ENCODE measurements at places on chromosomes 3 and 15.

DNA sequence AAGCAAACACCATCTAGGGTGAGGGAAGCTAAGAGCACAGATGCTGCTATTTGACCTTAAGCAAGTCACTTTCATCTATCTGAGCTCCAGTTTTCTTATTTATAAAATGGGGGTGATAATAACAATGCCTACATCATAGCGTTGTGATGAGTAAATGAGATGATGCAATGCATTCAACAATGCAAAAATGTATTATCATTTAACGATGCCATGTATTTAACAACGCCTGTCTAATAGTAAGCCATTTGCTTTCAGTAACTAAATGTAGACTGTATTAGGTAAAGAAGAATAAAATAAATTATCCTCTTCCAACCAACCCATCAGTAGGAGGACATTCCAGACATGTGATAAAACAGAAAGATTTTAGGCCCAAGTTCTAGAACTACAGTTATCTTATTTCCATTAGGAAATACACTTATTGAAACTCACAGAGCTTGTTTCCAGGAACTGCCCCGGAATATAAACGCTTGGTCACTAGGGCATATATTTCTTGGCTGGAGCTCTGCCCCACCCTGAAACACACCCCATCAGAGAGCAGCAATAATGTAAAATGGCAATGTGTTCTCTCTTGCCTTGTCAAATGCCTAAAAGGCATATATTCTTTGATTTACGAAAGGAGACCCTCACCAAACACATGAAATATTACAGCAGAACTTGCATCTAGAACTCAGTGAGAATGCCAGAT, 128.3 kb downstream of the LIPC start:
- DNase-seq = no peak

DNA sequence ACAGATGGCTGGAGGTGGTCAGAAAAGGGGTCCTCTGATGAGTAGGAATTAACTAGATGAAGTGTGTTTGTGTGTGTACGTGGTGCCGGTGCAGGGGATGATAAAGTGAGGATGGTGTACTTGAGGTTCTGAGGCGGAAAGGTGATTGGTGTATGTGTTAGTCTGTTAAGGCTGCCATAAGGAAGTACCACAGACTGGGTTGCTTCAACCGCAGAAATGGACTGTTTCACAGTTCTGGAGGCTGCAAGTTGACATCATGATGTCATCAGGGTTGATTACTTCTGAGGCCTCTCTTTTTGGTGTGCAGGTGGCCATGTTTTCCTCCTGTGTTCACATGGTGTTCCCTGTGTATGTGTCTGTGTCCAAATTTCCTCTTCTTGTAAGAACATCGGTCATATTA, 202.4 kb upstream of the RGMA start:
- no peak for DNase-seq

GRCh38 chr3:81676706-81677456, 84.6 kb downstream of the GBE1 start:
- DNase-seq = no peak

- no peak for DNase-seq
Observed at GRCh38 chr3:122283796-122284445, 41.1 kb upstream of the CSTA start.

DNA sequence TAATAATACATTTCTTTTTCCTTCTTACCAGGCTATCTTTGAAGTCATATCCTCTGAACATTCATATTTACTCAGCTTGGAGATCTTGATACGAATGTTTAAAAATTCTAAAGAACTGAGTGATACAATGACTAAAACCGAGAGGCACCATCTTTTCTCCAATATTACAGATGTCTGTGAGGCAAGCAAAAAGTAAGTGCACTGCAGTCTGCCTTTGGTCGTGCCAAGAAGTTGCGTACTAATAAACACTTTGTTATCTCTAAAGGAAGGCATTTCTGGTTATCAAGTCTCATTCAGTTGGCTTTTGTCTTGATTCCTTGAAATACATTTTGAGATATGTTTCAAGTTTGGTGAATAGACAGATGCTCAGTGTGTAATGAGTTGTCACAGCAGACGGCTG, 31.6 kb downstream of the ARHGEF26 start:
- no peak for DNase-seq

DNA sequence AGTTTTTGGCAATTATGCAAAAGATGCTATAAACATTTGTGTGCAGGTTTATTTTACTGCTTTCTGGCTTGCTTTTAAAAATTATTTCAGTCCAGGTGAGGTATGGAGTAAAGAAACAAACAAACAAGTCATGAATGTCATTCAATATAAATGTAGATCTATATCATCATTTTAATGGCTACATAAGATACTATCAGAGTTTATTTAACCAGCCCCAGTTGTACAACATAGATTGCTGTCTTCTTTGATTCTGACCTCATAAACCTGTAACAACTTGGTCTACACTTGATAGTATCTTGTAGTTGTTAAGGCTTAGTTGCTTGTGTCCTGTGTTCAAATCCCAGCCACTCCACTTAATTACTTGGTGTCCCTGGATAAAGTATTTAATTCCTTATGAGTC, 46.0 kb upstream of the RNU6-1 start:
- DNase-seq = no peak

DNA sequence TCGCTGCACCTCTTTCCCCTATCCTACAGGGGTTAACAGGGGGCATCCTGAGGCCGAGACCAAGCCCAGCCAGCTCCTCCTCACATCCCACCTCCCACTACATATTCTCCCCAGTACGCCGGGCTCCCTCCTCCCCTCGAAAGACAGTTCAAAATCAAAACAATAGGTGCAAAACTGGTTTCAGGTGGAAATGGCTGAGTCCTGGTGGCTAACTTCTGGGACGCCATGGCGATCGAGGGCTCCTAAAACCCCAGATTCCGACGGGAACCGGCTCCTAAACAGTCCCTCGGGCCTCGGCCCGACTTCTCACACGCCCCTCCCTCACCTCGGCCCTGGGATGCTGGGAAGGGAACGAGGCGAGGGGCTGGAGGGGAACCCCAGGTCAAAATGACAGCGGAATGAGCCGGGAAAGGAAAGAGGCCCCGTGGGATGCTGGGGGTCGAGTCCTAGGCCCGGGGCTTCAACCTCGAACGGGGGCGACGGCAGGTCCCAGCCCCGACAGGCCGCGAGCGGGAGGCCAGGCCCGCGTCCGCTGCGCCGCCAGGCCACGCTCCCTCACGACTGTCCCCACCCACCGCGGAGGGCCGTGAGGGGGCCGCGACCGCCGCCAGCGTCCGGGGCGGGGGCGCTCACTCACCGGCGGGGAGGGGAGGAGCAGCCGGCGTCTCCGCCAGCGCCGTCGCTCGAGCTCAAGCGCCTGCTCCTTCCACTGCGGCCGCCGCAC, 492 bp downstream of the TMCC1 start:
- peak; percentile 27 for DNase-seq

GRCh38 chr3:112672716-112673541, 32.0 kb upstream of the CCDC80 start:
- DNase-seq = no peak

GRCh38 chr3:133709139-133709750, 36.9 kb upstream of the TF start:
- DNase-seq = no peak

GRCh38 chr15:29066310-29066709, 180.5 kb downstream of the APBA2 start:
- no peak for DNase-seq

GRCh38 chr15:91491101-91491950, 362.2 kb upstream of the SLCO3A1 start:
- DNase-seq = no peak

DNA sequence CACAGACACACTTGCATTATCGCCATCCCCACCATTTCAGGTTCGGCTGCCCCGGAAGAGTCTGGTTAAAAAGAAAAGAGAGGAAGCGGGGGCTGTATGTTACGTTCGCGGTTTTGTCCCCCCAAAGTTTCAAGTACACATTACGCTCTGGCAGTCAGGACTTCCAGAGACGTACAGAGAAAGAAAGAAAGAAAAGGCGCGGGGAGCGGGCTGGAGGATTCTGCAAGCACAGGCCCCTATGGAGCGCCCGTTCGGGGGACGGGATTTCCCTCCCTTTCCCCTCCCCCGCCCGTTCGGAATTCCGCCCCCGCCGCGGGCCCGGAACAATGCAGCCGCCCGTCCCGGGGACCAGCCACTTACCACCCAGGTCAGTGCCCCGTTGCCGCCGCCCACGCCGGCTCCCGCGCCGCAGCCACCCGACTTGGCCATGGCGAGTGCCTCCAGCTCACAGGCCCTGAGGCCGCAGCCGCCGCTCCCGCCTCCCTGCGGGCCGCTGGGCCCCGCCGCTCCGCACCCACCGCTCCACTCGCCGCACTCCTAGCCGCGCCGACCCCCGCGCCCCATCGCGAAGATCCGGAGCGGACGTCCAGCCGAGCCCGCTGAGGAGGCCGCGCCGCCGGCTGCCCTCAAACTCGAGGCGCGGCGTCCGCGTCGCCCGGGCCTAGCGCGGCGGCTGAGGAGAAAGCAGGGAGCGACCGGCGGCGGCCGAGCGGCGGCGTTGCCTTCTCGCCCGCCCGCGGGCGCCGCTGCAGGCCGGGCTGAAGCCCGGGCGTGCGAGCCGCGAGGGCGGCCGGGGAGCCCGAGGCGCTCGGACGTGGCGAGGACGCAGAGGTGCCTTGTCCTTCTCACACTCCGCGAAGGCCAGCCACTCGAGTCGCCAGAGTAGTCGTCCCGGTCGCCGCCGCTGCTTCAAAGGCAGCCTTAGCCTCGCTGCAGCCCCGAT, 567 bp downstream of the TOP2B start:
- peak; percentile 11 for DNase-seq

DNA sequence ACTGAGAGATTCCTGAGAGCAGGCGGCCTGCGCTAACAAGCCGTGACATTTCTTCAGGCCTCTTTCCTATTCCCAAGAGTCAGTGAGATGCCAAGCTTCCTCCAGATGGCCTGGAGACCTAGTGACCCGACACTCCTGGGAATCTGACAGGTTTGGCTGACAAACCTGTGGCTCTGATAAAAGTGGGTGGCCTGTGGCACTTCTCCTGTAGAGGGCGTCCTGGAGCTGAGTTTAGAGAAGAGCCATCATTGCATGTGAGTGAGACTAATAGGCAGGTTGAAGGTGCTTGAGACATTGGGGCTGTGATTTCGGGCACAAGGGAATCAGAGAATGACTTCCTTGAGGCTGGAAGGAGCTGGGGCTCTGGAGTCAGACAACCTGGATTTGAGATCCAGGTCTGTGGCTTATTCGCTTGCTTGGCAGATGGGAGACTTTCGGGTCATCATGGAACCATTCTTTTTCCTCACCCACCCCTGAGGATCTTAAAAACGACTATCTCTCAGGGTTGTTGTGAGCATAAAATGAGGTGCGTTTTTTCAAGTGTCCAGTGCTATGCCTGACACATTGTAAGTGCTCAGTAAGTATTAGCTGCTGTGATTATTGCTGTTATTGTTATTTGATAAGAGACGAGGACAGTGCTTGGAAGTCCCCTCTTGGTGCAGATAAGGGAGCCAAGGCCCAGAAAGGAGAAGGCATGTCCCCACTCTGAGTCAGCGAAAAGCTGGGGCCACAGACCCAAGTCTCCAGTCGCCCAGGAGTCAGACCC, 77.2 kb downstream of the SCN10A start:
- DNase-seq = no peak

DNA sequence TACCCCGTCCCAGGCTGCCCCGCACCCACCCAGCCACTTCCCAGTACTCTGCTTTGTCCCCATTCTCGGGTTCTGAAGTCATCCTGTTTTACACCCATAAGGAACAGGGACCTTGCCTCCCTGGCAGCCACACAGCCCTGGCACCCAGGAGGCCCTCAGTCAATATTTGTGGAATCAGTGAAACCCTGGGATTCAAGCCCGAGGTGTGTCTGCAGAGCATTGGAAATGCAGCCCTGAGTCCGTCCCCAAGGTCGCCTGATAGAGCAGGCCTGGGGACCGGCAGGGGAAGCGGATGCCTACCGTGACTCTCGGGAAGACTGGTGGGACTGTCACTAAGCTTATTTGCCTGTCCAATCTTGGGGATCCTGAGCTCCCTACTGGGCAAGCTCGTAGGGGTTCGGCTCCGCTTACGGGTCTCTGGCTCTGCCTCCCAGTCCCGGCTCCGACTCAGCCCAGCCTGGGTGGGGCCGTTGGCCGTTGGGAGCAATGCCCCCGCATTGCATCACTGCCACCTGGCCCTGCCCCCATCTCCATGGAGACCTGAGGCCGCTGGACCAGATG, 64.4 kb upstream of the TAMM41 start:
- no peak for DNase-seq

DNA sequence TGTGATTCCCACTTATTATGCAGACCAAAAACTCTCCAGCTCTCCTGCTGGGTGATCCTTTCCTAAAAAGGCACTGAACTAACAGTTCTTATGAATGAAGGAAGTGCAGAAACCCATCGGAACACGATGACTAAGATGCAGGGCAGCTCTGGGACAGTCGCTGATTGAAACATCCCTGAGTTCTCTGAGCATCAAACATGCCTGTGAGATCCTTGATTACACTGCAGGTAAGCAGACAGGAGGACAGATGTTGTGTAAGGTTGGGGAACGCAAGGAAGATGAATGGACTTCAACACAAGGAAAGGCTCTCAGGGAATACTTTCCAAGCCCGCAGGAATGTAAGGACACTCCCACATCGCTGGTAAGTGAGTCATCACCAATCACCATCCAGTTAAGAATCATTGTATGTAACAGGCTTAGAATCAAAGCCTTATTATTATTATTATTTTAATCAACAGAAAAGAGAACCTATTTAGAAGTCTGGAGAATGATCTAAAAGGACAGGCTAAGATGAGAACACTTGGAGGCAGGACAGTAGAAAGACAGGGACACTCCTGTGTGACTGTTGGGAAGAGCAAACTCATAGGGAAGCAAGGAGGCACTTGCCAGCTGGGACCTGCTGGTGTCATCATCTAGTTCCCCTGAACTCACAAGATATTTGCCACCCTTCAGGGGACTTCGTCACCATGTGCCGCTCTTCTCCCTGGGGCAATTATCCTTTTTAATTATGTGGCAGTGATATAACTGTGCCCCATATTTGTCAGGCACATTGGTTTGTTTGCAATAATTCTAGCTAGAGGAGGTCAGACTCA, 26.0 kb downstream of the TMEM158 start:
- no peak for DNase-seq

DNA sequence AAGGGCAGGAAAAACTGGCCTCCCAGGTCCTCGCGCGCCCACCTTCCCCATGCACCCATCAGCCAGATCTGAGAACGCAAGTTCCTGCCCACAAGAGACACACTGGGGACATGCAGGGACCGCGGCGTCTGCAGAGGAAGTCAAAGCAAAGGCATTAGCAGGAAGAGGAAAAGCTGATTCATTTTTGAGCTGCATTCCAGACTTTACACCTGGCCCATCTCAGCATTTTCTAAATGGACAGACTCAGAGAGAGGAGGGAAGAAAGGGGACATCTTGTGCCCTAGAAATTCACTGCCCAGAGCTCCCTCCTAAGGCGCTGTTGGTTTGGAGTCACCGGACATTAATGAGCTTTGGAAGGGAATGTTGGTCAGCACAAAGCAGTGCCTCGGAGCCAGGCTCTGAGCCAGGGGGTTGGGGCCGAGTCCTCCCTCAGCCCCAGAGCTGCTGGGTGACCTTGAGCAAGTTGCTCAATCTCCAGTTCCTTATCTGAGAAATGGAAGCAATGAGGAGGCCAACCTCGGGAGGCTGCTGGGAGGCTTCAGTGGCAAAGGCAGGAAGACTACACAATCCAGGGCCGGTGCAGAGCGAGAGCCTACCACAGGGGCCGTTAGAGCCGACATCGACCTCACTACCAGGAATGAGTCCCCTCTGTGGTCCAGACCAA, 150.5 kb upstream of the IQSEC1 start:
- DNase-seq = no peak
